Muscle of arm (tissue), 14 donors: ENCODE measurements at places on chromosomes 3 and 15. TPM values are rescaled to one million over a fixed set of nuclear protein-coding genes. Genes with fewer than 3 reads are reported as not detected.

DNA sequence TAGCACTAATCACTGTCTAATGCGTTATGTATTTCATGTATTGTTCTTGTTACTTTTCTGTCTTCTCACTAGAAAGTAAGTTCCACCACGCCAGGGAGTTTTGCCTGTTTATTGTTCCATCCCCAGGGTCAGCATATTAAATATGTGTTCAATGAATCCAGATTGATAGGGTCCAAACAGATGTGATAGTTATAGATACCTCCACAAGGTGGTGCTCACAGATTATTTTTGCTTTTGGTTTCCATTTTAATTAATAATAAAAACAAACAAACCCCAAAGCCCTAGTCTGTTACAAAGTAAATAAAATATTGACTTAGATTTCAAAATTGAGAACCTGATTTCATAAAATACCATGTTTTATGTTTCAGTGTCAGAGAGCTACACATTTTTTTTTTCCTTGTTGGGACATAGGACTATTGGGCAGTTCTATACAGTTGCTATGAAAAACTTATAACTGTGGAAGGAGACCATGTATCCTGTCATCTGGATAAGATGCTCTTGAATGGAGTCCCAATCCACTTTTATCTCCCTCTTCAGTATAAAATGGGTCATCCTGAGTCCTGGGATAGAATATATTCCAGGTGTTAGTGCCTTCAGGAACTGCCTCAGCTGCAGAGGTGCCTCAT lies 12.4 kb downstream of the OTOL1 start:
- peak; percentile 31 for DNase-seq

The IGF2BP2 gene
- polyA plus RNA-seq: 79.9 TPM

The C3orf22 gene
- not detected for polyA plus RNA-seq

DNA sequence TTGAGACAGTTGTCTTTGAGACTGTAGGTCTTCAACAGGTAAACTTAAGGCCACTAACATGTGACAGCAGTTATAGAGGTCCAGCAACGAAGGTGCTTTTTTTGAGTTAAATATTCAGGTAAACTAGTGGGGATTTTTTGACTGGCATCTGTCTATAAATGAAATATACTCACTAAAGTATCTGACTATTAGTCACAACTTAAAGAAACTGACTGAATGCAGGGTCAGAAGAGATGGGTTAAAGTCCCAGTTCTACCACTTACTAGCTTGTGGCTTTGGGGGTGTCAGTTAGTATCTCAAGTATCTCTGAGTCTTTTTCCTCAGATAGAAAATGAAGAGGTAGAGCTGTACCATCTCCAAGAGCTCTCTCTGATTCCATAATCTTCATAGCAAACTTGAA lies 18.0 kb downstream of the MIX23 start:
- no peak for DNase-seq

The EAF2 gene
- polyA plus RNA-seq: 7.2 TPM

DNA sequence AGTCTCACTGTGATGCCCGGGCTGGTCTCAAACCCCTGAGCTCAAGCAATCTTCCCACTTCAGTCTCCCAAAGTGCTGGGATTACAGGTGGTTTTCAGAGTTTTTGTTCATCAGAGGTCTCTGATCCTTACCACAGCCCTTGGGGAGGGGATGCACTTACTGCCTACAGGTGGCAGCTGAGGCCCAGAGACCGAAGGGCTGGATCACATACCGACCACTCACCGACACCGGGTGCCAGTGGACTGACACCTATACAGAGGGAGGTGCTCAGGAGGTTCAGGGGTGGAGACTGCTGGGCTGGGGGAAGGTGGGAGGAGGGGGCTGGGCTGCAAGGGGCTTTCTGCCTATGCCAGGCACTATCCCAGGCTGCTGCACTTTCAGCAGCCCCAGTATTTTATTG lies 19.5 kb downstream of the DUSP7 start:
- no peak for DNase-seq
